IPS DF 6.9 (cell line): ENCODE measurements at places on chromosomes 11 and 22.

DNA sequence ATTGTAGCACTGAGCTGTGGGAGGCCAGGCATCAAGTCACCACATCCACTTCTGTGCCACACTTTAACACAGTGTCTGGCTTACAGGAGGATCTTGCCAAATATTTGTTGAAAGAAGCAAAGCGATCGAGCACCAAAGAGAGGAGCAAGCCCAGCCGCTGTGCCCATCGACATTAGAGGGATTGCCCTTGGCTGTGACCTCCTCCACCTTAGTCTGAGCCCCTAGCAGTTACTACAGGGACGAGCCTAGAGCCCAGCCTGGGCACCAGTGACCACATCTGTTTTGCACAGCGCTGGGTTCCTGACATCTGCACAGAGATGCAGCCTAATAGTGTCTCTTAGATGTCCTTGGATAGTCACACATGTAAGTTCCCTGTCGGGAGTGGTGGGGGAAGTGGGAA, 17.7 kb downstream of the GRIK4 start:
- DNase-seq: no peak

DNA sequence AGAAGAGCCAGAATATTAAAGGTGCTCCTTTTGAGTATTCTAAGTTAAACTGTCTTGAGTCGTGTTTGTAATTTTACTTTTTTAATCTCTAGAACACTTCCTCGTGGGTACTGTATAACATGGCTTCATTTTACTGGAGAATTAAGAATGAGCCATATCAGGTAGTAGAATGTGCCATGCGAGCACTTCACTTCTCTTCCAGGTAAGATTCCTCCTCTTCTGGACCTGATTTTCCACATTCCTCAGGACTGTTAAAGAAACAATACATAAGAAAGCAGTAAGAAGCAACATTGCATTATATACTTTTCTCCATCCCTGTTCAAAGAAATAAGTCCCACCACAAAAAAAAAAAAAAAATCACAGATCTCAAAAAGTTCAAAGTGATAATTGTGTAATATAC, 37.9 kb downstream of the TTC17 start:
- no peak for DNase-seq

- no peak for DNase-seq
Observed at GRCh38 chr11:116261606-116262005, 511.2 kb downstream of the BUD13 start.

DNA sequence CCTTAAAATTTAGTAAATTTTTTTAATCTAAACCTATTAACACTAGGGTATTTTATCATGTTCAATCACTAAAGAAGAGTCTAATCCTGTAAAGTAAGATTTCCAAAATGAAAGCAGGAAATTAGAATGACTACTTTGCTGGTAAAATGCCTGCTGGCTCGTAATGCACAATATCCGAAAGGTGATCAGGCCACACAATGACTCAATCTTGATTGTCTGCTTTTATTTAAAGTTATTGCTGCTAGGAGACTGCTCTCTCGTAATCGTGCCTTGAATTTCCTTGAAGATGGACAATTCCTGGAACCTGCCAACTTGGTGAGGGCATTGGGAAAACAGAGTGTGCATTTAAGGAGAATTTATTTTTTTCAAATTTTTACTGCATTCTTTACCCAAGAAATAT, 1786.5 kb upstream of the RAG2 start:
- DNase-seq: no peak

GRCh38 chr11:32891657-32892354, 805 bp upstream of the QSER1 start:
- DNase-seq: no peak

DNA sequence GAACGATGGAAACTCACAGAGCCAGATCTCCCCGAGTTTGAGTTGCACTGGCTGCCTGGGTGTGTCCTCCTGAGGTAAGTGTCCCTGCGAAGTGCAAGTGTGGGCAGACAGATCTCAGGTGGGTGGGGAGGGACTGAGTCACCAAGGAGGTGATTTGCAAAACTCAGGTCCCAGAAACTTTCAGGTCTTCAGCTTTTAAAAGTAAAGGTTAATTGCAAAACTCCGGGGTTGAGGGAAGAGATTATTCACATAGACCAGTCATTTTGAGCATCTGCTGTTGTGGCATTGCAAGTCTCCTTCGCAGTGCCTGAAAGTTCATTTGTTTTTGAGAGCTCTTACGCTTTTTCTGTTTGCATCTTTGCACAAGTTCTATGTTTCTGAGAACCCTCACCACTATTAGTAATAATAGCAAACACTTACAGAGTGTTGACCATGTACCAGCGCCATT, 7.1 kb downstream of the CD44 start:
- no peak for DNase-seq

- DNase-seq: no peak
Observed at GRCh38 chr22:43583501-43583900, 171.7 kb downstream of the MPPED1 start.

- DNase-seq: no peak
Observed at GRCh38 chr11:112229746-112230433, 3.7 kb downstream of the PTS start.

DNA sequence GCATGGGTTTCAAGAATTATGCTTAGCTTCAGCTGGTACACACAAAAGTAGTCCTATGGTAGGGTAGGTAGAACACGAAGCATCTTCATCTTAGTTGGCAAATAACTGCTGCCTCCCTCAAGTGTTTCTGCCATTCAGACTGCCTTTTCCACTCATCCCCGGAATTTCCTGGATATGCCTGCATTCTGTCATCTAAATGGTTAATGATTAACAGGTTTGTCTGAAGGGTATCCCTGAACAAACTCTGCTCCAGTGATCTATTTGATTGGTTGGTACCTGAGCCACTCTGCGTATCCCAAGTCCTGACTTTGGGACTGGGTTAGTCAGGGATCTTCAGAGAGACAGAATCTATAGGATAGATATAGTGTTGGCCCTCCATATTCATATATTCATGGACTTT, 272.3 kb upstream of the RAG2 start:
- DNase-seq: no peak

- no peak for DNase-seq
Observed at GRCh38 chr22:49208768-49209252, 618.9 kb downstream of the BRD1 start.

- no peak for DNase-seq
Observed at GRCh38 chr11:108786281-108786990, 121.6 kb downstream of the DDX10 start.

DNA sequence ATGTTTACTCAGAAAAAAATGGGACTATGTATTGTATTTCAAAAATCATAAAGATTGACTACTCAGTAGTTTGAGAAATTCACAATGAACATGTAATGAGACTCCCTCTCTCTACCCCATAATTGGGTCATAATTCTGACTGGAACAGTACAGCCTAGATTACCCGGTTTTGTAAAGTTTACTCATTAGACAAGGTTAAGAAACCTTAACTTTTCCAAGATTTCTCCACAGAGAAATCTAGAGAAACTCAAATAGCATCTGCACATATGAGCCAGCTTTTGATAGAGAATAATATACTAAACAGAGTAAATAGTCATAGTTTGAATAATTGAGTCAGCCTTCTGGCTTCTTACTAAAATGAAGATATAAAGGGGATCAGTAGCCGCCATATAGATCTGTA, 331.1 kb upstream of the MPPED2 start:
- DNase-seq: no peak

GRCh38 chr11:31699066-31699465, 112.1 kb downstream of the PAX6 start:
- DNase-seq: no peak

DNA sequence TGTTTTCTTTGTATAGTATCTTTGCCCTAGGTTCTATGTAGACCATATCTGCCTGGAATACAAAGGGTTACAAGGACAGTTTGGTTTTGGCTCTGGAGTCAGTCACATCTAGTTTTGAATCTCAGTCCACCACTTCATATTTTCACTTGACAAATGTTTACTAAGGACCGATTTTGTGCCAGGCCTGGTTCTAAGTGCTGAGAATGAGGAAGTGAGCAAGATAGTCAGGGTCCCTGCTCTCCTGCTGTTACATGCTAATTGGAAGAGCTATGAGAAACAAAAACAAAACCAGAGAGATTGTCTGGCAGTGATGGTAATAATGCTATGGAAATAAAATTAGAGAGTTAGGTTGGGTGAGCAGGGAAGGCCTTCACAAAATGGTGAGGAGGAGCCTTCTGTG, 66.1 kb upstream of the ARHGAP20 start:
- no peak for DNase-seq

- DNase-seq: no peak
Observed at GRCh38 chr11:20566591-20567434, 32.6 kb upstream of the SLC6A5 start.

GRCh38 chr22:23128269-23129108, 13.3 kb downstream of the RSPH14 start:
- peak; percentile 43 for DNase-seq

DNA sequence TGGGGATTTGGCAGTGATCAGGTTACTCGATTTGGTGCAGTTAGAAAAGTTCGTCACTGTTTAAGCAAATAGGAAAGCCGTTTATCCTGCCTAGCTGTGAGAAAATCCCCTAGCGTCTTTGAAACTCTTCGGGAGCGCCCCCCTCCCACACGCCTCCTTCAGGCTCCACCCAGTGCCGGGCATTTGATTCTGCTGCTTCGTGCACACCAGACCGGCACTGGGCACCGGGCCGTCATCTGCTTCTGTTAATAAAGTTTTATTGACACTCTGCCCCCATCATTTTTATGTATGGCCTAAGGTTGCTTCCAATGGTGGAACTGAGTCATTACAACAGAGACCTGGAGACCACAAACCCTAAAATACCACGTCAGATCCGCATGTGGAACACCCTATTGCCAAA, 50.9 kb downstream of the IGF2 start:
- no peak for DNase-seq

GRCh38 chr11:119134389-119134978, 13.1 kb downstream of the HINFP start:
- no peak for DNase-seq

DNA sequence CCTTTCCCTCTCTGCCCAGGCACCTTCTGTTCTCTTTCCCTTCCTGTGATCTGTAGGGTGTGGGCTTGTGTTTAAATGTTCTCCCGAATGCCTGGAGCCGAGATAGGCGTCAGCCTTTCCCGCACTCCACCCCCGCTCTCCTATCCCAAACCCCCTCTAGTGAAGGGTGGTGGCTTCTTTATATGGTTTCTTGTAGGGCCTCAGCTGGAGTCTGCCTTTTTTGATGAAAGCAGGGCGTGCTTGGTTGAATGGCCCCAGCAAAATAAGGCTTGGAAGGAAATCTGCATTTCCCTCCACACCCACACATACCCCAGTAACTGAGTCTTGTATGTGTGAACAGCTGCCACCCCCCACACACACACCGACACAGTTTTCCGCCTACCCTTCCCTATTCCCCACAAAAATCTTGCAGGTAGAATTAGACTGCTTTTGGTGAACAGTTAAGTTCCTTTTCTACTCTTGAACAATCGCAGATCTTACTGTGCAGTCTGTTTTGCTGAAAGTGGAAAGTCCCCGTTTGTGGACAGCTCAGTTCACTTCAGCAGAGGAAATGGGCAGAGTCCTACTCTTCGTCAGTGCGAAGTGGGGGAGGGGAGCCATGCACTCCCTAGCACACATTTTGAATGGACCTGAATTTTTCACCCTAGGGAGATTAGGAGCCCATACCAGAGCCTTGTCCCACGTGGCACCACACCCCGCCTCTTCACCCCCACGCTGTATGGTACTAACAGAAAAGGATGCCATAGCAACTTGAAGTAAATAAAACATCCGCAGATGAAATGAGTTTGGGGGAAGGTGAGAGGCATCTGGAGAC, 25.5 kb upstream of the GRK2 start:
- DNase-seq: no peak

DNA sequence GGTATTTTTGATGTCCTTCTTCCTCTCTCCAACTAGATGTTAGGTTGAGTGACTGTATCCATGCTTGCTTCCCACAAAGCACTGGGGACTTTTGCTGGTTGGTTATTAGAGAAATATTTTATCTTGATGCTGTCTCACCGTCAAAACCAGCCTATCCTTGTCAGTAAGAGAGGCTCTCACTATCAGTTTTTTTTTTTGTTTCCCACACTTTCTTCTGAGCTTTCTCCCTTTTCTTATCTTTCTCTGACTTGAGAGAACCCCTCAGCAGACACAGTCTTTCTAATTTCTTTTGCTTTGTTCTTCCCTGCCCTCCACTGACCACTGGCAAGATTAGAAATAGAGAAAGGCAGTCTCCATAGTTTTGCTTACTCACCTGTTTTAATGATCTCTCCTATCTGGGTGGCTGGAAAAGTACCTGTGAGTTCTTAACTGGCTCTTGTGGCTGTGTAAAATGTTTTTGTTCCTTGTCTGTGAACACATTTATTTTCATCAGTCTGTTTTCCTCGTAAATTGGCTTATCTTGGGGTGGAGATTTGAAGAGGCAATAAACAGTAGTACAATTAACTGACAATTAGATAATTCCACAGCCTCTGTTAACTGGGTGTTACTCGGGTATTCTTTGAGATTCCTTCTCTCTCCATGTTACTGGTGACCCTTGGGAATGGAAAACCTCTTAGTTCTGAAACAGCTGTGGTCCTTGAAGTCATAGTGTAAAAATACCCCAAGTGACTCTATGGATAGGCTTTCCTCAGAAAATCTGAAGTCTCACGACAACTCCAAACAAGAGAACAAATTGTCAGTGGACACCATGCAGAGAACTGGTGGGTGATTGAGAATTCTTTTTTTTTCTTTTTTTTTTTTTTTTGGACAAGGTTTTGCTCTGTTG, at the start of gene NXPE1:
Gene NXPE1 (minus strand): TSS at position 457 of the 886 bp plus-strand sequence. CDS start 8,680 bp downstream, outside the sequence.
- DNase-seq: no peak

DNA sequence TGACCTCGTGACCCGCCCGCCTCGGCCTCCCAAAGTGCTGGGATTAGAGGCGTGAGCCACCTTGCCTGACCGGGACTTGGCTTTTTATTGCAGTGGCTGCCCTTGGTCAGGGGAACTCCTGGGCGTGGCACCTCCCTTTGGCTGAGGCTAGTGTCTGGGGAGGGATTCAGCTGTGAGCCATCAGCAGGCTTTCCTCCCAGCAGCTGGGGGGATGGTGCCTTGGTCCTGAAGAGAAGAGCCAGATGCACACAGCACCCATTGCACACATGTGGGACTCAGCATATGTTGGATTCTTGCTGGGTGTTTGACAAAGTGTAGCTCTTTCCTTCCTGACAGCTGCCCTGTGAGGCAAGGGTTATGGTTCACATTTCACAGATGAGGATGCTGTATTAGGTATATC, 8.4 kb downstream of the CYTH4 start:
- DNase-seq: no peak

- no peak for DNase-seq
Observed at GRCh38 chr11:83574519-83574918, 288.4 kb upstream of the CCDC90B start.
